ENCODE measurements at places on chromosomes 4 and X. TPM values are rescaled to one million over a fixed set of nuclear protein-coding genes. Genes with fewer than 3 reads are reported as not detected.

ZNF157 gene
- 1.6 TPM for total RNA-seq

- no peak for DNase-seq
Measured at GRCh38 chr4:111712093-111712677, 433.1 kb upstream of the FAM241A start.

- no peak for DNase-seq
Measured at GRCh38 chr4:89000844-89001360, 56.1 kb downstream of the FAM13A start.

- no peak for DNase-seq
Measured at GRCh38 chr4:89334311-89334710, 26.7 kb upstream of the GPRIN3 start.

DNA sequence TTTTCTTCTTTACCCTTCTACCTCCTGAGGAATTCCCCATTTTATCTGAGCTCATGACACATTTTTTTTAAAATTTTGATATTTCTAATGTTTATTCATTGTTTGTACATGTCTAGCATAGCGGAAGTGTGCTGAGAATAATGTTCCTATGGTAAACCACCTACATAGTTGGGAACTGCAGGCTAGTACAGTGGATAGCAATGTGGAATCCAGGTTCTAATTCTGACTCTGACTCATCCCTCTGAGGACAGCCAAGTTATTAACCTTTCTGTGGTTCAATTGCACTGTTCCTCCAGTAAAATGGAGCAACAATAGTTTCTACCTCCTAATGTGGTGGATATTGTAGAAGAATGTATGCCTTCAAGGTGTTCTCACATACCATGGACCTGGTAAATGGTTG, 20.6 kb upstream of the APELA start:
- no peak for DNase-seq

Measured in spleen (tissue), 13 donors.